ENCODE measurements at places on chromosomes 7 and 10. TPM values are rescaled to one million over a fixed set of nuclear protein-coding genes. Genes with fewer than 3 reads are reported as not detected.

DNA sequence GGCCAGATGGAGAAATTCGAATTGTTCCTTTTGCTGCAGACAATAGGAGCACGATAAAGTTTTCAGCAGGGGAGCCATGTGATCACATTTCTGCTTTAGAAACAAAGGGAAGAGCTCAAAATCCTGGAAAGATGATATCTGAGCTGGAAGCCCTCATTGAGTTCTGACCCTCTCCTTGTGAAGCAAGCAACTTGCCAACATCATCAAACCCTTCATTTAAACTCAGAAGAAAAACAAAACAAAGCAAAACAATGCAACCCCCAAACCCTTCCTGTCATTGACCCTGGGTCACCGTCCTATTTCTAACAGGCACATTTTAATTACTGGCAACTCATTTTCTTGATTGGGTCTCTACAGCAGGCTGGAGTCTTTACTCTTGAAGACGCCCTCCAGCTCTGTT, 198.3 kb upstream of the ZNF32 start:
- no peaks in the 10 kb centered on the region for H3K36me3 ChIP-seq
- no peak overlapping the region for H3K27ac ChIP-seq
- no peak overlapping the region for H3K4me3 ChIP-seq
- no peaks in the 10 kb centered on the region for H3K27me3 ChIP-seq
- DNase-seq: no peak

GRCh38 chr10:96753956-96754355, 33.6 kb upstream of the PIK3AP1 start:
- no peak for DNase-seq
- no peaks in the 10 kb centered on the region for H3K27me3 ChIP-seq
- H3K36me3 ChIP-seq: no peaks in the 10 kb centered on the region

GRCh38 chr10:117218654-117219053, 21.4 kb downstream of the KCNK18 start:
- peaks cover 5% of the 10 kb centered on the region for H3K4me1 ChIP-seq
- no peak overlapping the region for H3K27ac ChIP-seq
- no peak overlapping the region for H3K4me3 ChIP-seq
- no peaks in the 10 kb centered on the region for H3K36me3 ChIP-seq
- DNase-seq: no peak
- no peaks in the 10 kb centered on the region for H3K27me3 ChIP-seq

GRCh38 chr7:125644109-125644508, 714.5 kb upstream of the POT1 start:
- no peak for DNase-seq
- no peaks in the 10 kb centered on the region for H3K36me3 ChIP-seq
- no peak overlapping the region for H3K27ac ChIP-seq
- no peak overlapping the region for H3K4me3 ChIP-seq
- H3K4me1 ChIP-seq: no peaks in the 10 kb centered on the region

DNA sequence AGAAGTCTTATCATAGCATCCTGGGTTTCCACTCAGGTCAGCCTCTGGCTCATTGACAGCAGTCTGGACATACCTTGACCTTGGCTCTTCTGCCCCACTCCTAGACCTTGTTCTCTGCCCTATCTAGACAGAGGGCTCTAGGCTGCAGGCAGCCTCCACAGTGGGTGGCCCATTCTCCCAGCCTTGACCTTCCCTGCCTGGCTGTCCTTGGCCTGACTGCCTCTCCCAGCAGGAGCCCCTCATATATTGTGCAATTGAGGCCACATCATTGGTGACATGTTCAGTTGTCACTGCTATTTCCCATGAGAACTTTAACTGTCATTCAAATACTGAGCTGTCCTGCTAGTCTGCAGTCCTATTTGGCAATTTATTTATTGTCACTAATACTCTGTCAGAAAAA, 503.4 kb downstream of the PLXNA4 start:
- no peaks in the 10 kb centered on the region for H3K27me3 ChIP-seq
- no peaks in the 10 kb centered on the region for H3K36me3 ChIP-seq
- H3K4me3 ChIP-seq: no peak overlapping the region
- H3K4me1 ChIP-seq: peaks cover 1% of the 10 kb centered on the region
- no peak overlapping the region for H3K27ac ChIP-seq

DNA sequence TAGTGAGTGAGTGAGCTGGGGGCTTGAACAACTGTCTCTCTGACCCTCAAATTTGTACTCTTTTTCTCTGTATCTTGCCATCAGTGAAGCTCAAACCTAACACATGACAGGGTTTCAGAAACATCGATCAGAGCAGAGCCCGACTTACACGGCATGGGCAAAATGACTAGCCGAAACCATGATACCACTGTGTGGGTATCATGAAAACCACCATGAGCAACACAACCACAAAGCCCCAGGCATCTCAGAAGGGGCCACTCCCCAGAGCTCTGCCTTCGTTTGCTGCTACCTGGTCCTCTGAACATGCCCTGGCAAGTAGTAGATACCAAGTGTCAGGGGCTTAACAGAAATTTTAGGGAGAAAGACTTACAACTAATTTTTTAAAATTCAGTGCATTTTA, 308.5 kb downstream of the WDR11 start:
- H3K36me3 ChIP-seq: no peaks in the 10 kb centered on the region
- no peak for DNase-seq
- H3K4me3 ChIP-seq: no peak overlapping the region
- H3K4me1 ChIP-seq: peaks cover 2% of the 10 kb centered on the region
- H3K27me3 ChIP-seq: no peaks in the 10 kb centered on the region

GRCh38 chr10:132446661-132447445, 49.9 kb downstream of the PWWP2B start:
- peak overlapping the region; percentile 54 for H3K27ac ChIP-seq
- H3K4me1 ChIP-seq: peaks cover 6% of the 10 kb centered on the region
- no peak for DNase-seq
- H3K27me3 ChIP-seq: no peaks in the 10 kb centered on the region
- H3K4me3 ChIP-seq: no peak overlapping the region

DNA sequence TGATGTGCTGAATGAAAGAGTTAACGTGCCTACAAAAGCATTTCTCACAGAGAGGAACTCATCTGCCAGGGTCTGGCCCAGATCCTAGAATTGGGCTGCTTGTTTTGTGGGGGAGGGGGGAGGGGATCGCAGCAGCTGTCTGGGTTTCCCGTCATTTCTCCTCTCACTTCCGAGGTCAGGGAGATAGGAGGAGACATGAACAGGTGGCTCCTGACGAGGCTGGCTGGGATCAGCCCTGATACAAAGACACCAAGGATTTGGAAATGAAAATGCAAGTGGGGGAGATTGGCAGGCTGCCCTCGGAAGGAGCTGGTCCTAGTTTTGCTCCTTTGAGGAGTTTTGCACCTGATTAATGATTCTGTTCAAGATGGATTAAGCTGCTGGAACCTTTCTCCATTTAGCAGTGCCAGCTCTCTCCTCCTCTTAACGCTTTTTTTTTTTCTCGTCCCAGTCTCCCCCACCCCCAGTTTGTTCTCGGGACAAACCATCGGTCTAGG, 86.8 kb upstream of the KMT2C start:
- H3K27me3 ChIP-seq: no peaks in the 10 kb centered on the region
- H3K36me3 ChIP-seq: no peaks in the 10 kb centered on the region
- H3K27ac ChIP-seq: no peak overlapping the region

- H3K36me3 ChIP-seq: no peaks in the 10 kb centered on the region
- H3K4me3 ChIP-seq: no peak overlapping the region
- H3K27ac ChIP-seq: no peak overlapping the region
- H3K4me1 ChIP-seq: no peaks in the 10 kb centered on the region
- no peaks in the 10 kb centered on the region for H3K27me3 ChIP-seq
- no peak for DNase-seq
These were observed 14.6 kb downstream of the OTUD1 start for GRCh38 chr10:23453465-23453864.

DNA sequence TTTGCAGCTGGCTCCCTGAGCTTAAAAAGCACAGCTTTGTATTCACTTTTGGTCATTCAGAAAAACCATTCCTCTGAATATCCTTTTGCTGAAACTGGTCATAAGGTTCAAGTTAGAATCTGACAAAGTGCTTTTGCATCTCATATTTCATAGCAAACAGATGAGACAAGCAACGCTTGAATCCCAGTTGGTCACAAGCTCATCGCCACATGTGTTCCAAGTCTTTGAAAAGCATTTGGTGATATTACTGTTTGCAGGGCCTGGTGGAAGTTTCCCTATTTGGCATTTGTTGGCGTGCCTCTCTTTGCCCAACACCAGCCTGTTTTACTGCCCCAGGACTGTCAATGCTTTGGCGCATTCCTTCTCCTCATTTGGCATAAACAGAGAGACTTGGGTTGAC, 10.3 kb downstream of the TACC2 start:
- no peak overlapping the region for H3K4me3 ChIP-seq
- H3K4me1 ChIP-seq: no peaks in the 10 kb centered on the region
- DNase-seq: no peak
- H3K36me3 ChIP-seq: no peaks in the 10 kb centered on the region
- H3K27me3 ChIP-seq: no peaks in the 10 kb centered on the region

GRCh38 chr10:19853831-19854230, 37.6 kb downstream of the PLXDC2 start:
- no peak overlapping the region for H3K27ac ChIP-seq
- H3K36me3 ChIP-seq: no peaks in the 10 kb centered on the region
- no peaks in the 10 kb centered on the region for H3K27me3 ChIP-seq
- no peak overlapping the region for H3K4me3 ChIP-seq
- DNase-seq: no peak

DNA sequence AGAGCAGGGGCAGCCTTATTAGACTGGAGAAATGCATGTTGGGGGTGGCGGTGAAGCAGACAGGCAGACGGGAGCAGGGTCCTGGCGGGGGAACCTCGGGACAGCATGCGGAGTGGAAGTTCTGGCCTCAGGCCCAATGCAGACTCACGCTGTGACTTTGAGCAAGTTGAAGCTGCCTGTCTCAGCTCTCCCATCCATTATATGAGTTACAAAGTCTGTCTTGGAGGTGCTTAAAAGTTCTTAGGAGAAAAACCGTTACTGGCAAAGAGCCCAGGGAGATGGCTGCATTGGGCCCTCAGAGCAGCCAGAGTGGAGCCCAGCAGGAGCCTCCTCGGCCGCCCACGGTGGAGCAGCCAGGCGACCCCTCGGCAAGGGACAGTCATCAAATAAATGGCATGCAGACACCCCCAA, 509.5 kb downstream of the PLXNA4 start:
- no peak overlapping the region for H3K27ac ChIP-seq
- H3K4me3 ChIP-seq: no peak overlapping the region
- H3K36me3 ChIP-seq: no peaks in the 10 kb centered on the region
- DNase-seq: peak; percentile 57

DNA sequence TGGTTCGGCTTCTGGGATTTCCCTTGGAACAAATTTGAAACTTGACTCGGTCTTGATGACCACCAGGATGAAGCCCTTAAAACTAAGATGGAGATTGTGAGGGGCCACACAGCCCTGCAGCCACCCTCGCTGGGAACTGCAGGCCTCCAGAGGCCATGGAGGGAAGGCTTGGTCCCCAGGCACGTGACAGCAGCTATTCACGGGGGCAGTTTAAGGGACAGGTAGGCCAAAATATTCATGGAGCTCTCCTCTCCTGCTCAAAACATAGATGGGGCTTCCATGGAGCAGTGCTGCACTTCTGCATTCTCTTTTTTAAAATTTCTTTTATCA, 137.0 kb downstream of the ADCY1 start:
- DNase-seq: no peak
- no peaks in the 10 kb centered on the region for H3K27me3 ChIP-seq
- H3K4me1 ChIP-seq: no peaks in the 10 kb centered on the region
- no peak overlapping the region for H3K4me3 ChIP-seq
- H3K27ac ChIP-seq: no peak overlapping the region

- H3K27ac ChIP-seq: no peak overlapping the region
- no peaks in the 10 kb centered on the region for H3K4me1 ChIP-seq
- H3K4me3 ChIP-seq: no peak overlapping the region
- DNase-seq: no peak
- H3K27me3 ChIP-seq: no peaks in the 10 kb centered on the region
These were observed 249.4 kb downstream of the COBL start for GRCh38 chr7:51067258-51067657.

DNA sequence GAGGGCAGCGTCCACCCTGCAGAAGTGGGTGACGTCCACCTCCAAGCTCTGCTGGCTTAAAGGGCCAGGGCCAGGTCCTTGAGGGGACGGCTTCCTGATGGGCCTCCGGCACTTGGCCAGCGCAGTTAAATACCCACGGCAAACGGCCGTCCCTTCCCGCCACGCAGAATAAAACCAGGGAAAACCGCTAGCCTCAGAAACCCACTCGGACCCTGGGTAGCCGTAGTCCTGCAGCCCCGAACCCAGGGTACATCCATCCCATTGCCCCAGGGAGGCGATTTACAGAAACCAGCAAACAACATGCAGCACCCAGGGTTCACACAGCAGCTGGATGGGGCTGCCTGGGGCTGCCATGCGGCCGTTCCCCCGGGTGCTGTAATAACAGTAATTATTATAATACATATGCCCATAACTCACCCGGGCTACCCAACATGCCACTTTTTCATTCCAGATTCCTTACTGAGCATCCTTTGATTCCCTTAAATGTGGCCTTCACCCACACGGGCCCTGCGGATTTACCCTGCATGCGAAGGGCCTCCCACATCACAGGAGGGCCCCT, 81.5 kb upstream of the PDGFA start:
- DNase-seq: no peak
- no peak overlapping the region for H3K27ac ChIP-seq
- H3K36me3 ChIP-seq: no peaks in the 10 kb centered on the region
- H3K4me3 ChIP-seq: no peak overlapping the region
- no peaks in the 10 kb centered on the region for H3K4me1 ChIP-seq

DNA sequence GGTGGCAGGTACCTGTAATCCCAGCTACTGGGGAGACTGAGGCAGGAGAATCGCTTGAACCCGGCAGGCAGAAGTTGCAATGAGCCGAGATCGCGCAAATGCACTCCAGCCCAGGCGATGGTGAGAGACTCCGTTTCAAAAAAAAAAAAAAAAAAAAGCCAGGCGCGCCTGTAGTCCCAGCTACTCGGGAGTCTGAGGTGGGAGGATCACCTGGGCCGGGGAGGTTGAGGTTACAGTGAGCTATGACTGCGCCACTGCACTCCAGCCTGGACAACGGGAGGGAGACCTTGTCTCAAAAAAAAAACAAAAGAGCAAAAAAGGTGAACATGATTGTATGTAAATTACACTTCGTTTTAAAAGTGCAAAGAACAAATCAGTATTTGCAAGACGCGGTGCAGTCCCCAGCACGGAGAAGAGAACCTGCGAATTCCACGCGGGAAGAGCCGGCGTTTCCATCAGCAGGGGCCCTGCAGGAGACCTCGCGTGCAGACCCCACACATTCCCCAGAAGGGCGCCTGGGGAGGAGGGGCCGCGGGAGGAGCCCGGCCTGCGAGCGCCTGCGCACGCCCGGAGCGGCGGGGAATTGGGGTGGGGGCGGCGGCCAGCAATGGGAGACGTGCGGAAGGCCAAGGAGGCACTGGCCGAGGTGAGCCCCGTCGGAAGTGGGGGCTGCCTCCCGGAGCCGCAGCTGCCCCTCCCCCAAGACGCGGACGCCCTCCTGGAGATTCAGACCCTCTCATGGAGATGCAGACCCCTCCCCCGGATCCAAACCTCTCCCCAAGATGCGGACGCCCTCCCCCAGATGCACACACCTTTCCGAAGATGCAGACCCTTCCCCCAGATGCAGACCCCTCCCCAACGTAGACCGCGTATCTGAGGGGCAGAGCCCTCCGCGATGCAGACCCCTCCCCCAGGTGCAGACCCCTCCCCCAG, 16.7 kb upstream of the SUN1 start:
- H3K27ac ChIP-seq: peak overlapping the region; percentile 55
- no peaks in the 10 kb centered on the region for H3K27me3 ChIP-seq
- H3K36me3 ChIP-seq: no peaks in the 10 kb centered on the region
- H3K4me3 ChIP-seq: peak overlapping the region; percentile 53

GRCh38 chr7:156378806-156379205, 261.8 kb upstream of the RNF32 start:
- no peak overlapping the region for H3K4me3 ChIP-seq
- no peaks in the 10 kb centered on the region for H3K4me1 ChIP-seq
- H3K27ac ChIP-seq: no peak overlapping the region
- no peaks in the 10 kb centered on the region for H3K36me3 ChIP-seq
- DNase-seq: no peak

The CLDN12 gene
- total RNA-seq: 29.9 TPM

The CC2D2B gene
- total RNA-seq: 1.8 TPM

The GIMAP1 gene
- total RNA-seq: 1.9 TPM

The LIPJ gene
- 0.20 TPM for total RNA-seq

The MMP21 gene
- total RNA-seq: 0.91 TPM

The EGR2 gene
- 2.3 TPM for total RNA-seq

The PDE1C gene
- total RNA-seq: 11.9 TPM

All from ovary (tissue), 10 donors.